ENCODE measurements at places on chromosomes 12 and 14.

DNA sequence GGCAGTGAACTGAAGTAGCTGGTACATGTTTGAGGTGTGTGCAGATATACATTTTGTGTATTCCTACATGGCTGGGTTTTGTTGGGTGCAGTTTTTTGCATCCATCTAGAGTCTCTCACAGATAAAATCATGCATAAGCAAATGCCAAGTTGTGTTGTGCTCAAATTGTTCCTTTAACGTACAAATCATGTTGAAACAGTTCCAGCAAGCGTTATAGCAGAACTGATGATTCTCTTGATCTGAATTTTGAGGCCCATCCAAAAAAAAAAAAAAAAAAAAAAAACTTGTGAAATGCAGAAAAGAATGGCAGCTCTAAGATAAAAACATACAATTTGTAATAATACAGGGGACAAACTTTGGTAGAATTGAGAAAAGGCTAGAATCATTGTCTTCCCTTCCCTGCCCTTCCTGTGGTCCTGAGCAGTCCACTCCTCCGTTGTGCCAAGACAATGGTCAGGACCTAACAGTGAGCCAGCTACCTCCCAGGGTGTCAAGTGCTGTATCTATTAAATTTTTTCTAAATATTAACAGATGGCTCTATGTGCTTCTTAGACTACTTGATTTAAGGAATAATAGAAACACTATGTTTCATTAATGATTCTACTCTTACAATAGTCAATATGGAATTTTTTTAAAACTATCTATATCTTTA is 122.1 kb downstream of the PLEKHA5 start:
- no peak for DNase-seq

GRCh38 chr12:58359084-58359483 is 417.7 kb downstream of the ATP23 start:
- DNase-seq, result no peak

DNA sequence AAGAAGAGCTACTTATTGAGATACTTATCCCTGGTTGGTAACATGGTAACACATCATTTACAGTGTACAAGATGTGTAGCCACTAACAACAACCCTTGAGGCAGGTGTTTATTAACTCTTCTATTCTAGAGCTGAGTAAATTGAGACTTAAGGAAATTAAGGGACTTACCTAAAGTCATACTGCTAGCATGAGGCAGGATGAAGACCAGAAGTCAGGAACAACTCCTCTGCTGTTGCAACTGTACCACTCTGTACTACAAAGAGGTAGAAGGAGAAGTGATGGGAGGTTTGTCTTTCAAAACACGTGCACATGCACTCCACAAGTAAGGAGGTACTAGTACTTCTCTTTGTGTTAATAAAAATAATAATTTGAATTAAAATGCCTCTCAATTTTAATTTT is 79.9 kb downstream of the LLPH start:
- no peak for DNase-seq

GRCh38 chr14:104142946-104143470 is 4.6 kb downstream of the KIF26A start:
- DNase-seq, result no peak

- DNase-seq, result no peak
Observed at GRCh38 chr12:117294189-117294603, 67.2 kb downstream of the NOS1 start.

DNA sequence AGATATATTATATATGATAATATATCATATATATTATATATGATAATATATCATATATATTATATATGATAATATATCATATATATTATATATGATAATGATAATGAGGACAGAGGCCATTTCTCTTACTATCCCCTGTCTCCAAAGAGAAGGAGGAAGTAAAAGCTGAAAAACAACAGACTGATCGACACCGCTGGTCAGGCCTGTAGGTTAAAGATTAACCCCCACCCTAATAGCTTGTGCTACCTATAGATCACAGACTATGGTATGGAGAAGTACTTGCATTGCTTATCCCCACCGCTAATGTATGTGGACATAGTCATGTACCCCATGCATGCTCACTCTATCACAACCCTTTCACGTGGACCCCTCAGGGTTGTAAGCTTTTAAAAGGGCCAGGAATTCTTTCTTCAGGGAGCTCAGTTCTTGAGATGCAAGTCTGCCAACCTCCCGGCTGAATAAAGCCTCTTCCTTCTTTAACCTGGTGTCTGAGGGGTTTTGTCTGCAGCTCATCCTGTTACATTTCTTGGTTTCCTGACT is 786.1 kb upstream of the TMEM132C start:
- no peak for DNase-seq

- DNase-seq, result no peak
Observed at GRCh38 chr14:105962532-105962931, 436.1 kb downstream of the TMEM121 start.

DNA sequence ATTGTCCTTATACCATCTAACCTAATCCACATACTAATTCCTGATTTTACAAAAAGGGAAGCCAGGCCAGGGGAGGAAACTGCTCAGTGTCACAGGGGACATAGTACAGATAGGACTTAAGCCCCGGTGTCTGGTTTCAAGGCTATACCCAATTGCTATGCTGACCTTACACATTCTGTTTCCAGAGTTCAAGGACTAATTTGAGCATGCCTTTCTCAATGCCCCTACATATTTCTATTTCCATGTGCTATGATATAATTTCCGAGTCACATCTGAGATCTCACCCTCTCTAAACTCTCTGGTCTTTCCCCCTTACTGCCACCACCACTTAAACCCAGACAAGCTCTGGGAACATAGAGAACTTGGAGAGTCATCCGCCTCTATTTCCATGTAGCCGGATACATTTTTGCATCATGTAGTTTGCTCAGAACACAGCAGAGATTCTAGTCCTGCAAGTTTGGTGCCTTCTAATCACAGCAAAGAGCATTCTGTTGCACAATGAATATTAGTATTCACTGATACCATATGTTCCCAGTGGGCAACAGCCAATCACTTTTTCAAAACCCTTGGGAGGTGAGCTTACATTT is 34.2 kb downstream of the PPM1H start:
- no peak for DNase-seq

DNA sequence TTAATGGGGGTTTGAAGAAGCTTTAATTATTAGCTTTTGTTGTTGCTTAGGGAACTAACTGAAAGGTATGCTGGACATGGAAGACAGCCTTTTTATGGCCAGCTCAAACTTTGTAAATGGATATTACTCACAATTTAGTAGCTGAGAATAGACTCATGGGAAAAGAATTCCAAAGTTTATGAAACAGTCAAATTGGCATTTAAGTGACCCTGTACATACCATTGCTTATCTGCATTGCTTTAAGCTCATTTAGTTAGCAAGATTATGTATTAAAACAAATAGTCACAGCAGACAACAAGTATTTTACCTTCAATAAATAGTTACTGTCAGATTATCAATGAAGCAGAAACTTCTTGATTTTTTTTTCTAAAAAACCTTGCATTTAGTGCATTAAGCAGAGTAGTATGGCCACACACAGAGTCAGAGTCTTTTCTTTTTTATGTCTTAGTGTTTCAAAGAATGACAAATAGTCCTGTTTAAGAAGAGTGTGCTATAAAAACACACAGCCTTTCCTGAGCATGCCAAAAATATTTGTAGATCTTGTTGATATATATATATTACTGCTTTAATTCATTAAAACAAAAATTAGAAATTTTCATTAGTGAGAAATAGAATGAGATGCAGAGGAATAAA is 102.2 kb downstream of the TTC6 start:
- DNase-seq, result no peak

GRCh38 chr12:122880155-122880667 is 15.7 kb downstream of the VPS37B start:
- DNase-seq, result no peak

- DNase-seq, result no peak
Observed at GRCh38 chr14:104277416-104278213, 139.2 kb downstream of the KIF26A start.

DNA sequence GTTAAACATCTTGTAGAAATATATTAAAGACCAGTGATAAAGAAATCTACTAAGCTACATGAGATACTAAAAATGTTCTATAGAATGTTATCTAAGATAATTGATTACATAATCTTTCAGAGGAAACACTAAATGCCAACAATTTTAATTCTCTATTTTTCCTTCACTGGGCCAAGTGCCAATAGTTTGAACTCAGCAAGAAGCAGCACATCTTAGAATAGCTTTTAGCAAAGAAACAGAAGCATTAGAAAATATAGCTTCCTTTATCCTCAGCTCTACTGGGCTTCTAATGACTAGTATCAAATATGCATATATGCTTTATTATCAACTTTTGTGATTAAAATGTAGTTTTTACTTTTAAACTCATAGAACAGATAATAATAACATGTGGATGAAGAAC is 461.4 kb upstream of the USP15 start:
- DNase-seq, result no peak

DNA sequence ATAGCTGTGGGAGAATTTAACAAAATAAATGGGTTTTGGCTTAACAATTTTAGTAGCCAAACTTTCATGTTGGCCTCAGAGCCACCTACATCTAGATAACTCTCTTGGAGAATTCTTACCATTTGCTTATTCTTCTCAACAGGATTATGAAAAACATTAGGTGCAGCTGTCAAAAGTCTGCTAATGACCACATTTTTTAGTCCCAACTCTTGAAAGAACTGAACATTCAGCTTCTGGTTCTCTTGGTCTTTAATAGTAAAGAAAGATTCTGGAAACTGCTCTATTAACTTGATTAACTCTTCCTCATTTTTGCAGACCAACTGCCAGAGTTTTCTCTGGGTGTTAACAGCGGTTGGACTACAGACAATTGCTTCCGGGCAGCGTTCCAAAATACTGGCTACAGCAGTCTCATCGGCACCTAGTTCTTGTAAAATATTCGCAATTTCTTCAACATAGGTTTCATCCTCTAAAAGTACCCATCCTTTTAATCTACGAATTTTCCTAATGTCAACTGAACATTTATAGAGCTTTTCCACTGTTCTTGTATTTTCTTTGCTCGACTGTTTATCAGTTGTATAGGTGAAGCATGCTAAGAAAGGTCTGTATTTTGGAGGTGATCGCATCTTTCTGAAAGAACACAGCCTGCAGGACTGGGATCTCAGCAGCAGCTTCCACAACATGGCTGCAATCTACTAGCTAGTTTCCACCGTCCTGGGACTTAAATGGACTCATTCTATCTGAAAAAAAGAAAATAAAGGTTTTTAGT is 8.7 kb downstream of the MTERF2 start:
- no peak for DNase-seq

GRCh38 chr12:109804820-109805761 is 28.1 kb downstream of the TRPV4 start:
- DNase-seq, result peak; percentile 35

DNA sequence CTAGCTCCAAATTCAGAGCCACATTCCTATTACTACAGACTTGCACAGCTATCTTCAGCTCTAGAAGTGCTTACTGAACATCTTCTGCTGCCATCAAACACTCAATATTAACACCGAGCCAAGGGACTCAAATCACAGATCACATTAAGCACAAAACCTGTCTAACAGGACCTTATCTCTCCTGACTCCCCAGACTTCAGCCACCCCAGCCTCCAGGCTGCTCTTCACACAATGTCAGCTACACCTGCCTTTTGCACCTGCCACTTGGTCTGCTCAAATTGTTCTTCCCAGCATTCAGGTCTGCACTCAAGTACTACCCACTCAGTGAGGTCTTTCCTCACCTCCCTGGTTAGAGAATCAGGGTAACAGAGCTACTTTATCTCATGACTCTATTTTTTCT is 57.1 kb downstream of the GALC start:
- no peak for DNase-seq

DNA sequence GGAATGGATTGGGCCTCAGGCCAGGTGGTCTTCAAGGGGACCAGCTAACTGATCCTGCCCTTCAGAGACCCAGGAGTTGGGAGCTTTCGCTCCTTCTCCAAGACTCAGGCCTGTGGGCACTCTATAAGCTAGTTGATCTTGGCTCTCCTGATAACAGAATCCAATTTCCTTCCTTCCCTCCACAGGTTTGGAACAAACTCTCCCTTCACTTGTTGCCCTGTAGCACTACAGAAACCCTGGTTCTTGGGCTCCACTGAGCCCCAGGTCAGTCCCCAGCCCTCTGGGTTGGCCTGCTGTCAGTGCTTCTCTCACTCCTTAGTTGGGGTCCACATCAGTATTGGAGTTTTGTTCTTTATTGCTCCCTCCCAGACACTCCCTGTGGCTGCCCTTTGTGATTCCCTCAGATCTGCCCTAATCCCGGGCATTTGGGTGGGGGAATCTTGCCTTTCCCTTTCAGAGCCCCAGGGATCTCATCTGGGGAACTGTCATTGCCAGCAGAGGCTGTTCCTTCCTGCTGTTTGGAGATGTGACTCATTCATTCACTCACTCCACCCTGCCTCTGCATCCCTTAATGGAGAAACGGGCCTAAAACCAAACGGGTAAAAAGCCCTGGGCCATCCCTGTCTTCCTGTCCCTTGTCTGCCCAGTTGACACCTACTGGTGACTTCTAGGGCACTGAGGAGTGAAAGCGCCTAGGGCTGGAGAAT is 4.4 kb upstream of the GPD1 start:
- no peak for DNase-seq

DNA sequence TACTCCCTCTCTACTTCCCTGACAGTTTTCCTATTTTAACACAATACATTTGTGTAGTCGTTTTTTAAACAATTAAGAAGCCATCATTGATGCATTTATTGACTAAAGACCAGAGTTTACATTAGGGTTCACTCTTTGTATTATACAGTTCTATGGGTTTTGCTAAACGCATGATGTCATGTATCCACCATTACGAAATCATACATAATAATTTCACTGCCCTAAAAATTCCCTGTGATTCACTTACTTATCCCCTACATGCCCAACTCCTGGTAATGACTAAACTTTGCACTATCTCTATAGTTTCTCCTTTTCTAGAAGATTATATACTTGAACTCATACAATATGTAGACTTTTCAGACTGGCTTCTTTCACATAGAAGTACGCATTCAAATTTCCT is 1016.5 kb upstream of the FOXG1 start:
- DNase-seq, result no peak

GRCh38 chr12:42192686-42193085 is 45.4 kb downstream of the YAF2 start:
- no peak for DNase-seq

DNA sequence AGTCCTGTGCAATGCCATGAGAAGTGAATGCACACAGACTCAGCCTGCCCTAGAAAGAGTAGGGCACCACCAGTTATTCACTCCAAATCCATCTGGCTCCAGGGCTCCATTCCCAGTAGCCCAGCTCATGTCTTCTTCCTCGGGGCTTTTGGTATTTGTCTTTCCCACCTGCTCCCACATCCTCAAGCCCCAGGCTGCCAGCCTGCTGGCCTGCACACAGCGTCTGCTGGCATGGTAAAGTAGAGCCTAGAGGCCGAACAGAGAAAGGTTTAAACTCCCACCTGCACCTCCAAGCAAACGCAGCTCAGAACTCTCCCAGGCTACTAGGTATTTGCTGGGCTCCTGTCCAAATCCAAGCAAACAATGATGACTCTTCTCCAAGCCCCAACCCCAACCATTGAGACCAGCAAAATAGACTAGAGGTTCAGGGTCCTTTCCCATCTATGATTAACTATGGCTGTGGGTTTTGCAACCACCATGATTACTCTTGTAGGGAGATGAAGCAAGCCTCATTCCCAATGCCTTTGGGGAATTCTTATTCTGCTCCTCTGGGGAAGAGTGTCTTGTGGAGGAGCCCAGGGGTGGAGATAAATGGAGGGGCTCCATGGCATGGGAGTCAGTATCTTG is 5.2 kb upstream of the VDR start:
- no peak for DNase-seq
